ENCODE measurements at places on chromosomes 12 and 14.

DNA sequence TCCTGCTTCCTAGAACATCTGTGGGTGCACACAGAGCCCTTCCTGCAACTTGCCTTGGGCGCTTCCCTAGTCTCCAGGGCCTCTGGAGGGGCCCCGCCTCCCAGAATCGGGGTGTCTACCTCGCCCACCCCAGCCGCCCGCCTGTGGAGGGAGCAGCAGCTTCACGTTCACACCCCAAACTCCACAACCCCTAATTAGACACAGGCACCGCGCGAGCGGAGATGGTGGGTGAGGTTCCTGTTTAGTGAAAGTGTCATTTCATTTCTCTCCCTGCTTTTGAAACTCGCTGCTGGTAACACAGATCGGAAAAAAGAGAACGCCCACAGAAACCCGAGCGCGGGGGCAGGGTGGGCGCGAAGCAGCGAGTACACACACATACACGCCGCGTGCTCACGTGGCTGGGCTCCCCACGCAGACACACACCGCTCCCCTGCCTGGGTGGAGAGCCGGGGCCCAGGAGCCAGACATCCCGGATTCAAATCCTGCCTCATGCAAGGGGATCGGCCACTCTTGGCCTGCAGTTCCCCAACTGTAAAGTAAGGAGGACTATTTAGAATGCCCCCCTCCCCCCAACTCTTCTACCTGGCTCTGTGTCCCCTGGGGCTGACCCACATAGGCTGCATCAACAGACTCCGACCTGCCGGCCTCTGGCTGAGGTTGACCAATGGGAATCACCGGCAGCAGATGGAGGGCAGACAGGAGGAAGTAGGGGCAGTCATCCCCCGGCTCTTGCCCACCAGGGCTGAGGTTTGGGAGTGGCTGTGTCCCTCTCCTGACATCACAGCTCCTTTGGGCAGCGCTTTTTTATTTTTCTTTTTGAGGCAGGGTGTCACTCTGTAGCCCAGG, 79.2 kb upstream of the NCOR2 start:
- DNase-seq, result no peak

DNA sequence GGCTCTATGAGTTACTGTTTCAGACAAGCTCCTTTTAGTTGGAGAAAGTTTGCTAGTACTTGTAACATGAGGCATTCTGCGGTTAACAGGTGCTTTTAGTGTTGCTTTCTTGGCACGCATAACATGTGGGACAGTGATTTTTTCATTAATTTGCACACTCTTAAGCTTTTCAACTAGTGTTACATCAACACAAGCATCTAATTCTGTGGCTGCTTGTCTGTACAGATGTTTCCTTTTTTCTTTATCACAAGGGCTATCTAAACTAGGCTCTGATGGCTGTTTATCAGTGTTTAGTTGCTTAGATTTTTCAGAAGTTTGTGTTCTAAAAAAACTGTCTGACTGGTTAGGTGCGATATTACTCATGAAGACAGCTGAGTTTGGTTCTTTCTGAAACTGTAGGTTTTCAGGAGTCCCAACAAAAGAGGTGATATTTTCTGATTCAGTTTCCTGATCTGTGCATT, 120.1 kb downstream of the RALGAPA1 start:
- no peak for DNase-seq

GRCh38 chr12:47993491-47993890, 10.8 kb downstream of the COL2A1 start:
- no peak for DNase-seq

DNA sequence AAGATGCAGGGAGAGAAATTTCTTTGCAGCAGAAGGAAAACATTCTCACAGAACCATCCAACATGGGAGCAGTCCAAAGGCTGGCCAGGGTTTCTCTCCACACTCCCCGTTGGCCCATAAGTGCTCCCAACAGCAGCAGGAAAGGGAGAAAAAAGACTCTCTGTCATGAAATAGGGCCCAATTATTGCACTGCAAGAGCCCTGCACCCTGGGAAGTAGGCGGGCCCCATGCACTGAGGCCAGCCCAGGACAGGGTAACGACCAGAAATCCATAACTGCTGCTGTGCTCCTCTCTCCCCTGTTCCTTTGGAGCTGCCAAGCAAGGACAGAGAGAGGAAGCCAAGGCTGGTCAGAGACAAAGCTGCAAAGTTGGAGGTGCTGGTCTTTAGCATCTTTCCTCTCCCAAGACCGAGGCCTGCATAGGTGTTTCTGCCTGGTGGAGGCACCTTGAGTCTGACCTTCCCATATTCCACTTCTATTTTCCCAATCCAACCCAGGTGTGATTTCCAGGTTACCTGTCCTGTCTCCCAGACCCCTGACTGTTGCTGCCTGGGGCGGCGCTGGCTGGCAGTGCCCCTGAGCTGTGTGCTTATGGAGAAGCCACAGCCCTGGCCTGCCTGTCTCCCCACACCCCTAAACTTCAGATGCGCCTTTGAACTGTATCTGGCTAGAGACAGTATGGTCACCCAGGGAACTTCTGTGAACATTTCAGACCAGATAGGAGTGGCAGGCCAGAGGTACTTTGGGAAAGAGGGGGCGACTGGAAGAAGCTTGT, 6.8 kb downstream of the GALNT16 start:
- no peak for DNase-seq

DNA sequence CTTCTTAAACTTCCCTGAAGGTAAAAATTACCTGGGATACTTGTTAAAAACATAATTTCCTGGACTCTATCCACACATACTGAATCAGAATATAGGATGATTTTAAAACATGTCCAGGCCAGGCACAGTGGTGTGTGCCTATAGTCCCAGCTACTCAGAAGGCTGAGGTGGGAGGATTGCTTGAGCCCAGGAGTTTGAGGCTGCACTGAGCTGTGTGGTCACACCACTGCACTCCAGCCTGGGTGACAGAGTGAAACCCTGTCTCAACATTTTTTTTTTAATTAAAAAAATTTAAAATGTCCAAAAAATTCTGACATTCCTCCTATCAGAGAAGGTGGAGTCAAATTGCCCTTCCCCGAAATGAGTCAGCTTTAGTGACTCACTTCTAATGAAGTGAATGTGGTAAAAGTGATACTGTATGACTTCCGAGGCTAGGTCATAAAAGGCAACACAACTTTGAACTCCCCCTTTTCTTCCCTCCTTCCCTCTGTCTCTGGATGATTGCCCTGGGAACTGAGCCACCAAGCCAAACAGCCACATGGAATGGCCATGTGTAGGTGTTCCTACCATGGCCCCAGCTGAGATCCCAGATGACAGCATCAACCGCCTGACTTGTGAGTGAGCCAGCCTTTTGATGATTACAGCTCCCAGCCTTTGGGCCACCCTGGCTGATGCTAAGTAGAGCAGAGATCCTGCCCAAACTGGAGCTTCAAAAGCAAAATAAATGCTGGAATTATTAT, 36.3 kb downstream of the LIMA1 start:
- DNase-seq, result no peak

DNA sequence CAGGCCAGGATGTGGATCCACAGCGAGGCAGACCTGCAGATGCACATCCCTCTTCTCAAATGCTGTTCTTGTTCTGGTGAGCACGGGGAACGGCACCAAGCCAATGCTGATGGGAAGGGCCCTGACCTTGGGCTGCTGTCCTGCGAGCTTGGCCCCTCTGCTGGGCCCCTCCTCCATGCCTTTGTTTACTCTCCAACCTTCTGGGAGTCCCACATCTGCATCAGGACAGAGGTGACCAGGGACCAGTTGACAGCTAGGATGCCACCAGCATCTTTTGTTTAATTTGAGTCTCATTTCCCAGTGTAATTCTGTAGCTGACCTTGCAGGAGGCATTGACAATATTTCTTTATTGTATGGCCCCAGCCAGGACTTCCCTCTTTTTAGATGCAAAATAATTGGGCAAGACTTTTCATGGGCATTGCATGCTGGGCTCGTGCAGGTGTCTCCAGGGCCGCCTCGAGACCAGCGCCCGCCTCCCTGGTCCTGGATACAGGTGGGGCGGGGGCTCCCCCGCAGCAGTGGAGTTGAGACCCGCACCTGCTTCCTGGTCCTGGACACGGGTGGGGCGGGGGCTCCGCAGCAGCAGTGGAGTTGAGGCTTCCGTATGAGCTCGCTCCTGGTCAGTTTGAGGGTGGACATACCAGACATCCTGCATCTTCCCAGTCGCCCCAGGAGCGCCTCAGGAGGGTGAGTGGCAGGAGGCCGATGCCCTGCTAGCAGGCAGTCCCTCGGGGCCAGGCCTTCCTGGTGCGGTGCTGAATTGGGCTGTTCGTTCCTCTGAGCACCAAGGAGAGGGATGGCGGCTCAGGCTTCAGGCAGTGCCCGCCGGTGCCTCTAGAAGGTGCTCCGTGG, 11.4 kb downstream of the PACS2 start:
- DNase-seq, result no peak

GRCh38 chr12:77845831-77846230, 15.1 kb downstream of the NAV3 start:
- no peak for DNase-seq

DNA sequence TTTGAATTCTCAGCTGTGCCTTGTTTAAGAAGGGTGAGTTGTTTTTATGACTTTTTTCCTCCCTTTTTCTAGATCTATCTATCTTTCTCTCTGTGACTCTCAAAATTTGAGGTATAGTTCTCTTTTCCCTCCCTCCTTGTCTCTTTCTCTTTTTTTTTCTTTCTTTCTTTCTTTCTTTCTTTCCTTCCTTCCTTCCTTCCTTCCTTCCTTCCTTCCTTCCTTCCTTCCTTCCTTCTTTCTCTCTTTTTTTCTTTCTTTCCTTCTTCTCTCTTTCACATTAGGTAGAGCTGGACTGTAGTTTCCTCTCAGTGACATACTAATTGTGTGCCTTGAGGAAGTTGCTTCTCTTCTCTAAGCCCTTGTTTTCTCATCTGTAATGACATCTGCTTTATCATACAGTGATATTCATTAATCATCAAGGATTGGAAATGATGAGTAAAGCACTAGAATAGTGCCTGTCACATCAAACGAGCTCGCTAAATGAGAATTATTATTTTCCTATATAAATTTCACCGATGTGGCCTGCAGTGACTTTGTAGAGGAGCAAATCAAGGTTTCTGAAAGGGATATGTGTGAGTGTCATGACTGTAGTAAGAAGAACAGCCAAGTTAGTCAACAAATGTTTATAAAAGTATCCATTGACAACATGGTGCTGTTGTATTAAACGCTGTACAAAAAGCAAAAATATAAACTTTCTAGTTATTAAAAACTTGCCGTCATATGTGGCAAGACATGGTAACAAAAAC, 78.9 kb upstream of the SLC38A2 start:
- DNase-seq, result no peak

GRCh38 chr12:96006727-96007126, 10.6 kb upstream of the HAL start:
- DNase-seq, result no peak

GRCh38 chr12:108690191-108690518, 41.2 kb downstream of the CORO1C start:
- no peak for DNase-seq

DNA sequence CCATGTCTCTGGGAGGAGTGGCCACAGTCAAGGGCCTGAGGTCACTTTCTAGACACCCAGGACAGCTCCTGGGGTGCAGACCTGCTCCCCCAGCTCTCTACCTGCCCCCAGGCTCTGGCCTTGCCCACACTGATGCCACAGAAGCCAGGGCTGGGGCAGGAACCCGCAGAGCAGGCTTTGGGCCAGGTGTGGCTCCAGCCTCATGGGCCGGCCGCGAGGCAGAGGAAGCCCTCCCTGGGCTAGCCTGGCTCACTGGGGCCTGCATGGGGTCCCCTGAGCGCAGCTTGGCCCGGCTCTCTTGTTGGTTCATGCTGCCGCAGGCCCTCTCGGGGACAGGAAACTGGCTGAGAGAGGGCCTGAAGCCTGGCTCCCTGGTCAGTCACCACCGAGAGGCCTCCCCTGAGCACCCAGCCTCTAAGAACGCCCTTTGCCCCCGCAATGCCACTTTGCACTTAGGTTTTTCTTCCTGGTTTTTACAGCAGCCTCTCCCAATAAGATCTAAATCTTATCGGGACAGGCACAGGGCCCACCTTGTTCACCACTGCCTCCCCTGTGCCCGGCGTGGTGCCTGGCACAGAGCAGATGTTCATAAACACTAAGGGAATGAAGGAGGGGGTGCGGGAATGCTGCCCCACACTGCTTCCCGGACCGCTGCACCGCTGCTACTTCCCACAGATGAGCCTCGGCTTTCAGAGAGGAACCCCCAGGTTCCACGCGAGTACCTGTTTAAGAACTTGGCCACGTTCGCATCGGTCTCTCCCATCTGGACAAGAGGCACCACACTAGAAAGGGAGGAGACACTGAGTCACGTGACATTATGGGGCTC, 14.7 kb downstream of the MMAB start:
- DNase-seq, result no peak

GRCh38 chr14:68893566-68893965, 85.5 kb downstream of the ACTN1 start:
- no peak for DNase-seq

DNA sequence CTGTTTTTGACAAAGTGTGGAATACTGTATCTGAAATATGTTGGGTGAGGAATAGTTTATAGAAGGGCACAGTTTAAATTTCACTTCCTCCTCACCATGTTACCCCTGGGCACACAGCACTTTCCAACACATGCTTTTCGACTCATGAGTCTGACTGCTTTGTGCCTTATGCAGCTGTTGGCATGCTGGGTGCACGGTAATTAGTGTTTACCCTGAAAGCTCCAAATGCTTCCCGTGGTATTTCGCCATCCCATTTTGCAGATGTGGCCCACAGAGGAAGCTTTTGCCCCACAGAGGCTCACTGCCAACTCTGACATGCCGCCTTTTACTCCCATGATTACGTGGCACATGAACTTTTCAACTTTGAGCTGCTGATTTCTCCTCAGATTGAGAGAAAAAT, 168.6 kb downstream of the PRKCH start:
- no peak for DNase-seq

DNA sequence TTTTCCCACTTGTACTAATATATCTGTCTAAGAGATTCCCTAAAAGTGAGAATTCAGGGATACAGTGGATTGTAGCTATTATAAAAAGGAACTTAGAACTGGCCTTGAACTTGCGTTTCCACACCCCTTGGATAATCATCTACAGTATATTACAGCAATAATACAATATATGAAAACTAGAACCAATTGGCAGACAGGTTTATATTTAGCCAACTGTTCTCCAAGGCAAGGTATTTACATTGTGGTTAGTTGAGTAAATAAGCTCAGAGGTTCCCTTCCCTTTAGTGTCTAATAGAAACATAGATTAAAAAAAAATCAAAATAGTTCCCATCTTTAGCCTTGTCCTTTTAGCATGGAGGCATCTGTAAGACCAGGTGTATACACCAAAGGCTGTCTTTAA, 42.1 kb downstream of the LIMA1 start:
- DNase-seq, result no peak

Measured in activated T-cell treated with anti-CD3 and anti-CD28 coated beads for 1 hour (primary cell).